ENCODE measurements at places on chromosomes 12 and 14.

DNA sequence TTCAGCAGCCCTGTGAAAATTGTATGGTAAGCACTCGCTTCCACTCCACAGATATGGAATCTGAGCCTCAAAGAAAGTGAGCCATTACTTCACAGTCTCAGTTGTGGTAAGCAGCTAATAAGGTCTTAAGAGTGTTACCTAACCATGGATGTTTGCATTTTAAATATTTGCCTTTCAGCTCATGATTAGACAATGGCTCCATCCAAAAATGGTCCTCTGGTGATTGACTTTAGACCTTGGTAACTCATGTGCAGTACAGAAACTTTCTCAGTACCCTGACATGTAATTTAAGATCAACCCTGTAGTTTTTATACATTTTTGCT lies 1.8 kb downstream of the A2M start:
- DNase-seq, result no peak

DNA sequence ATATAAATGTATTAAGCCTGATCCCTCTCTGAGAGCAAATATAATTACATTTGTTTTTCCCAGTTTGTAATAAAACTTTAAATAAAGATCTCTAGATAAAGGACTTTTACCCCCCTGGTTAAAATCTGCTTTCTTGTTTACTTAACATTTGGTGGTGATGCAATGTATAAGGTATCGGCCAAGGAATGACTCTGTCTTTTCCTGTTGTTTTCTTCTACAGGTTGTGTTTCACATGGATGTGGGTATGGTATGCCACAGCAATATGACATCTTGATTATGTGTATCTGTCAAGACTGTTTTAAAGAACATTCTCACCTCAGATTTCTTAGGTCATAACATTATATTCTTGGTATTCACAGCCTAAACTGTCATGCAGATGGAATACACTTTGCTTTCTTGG lies 210.6 kb upstream of the NOVA1 start:
- no peak for DNase-seq

DNA sequence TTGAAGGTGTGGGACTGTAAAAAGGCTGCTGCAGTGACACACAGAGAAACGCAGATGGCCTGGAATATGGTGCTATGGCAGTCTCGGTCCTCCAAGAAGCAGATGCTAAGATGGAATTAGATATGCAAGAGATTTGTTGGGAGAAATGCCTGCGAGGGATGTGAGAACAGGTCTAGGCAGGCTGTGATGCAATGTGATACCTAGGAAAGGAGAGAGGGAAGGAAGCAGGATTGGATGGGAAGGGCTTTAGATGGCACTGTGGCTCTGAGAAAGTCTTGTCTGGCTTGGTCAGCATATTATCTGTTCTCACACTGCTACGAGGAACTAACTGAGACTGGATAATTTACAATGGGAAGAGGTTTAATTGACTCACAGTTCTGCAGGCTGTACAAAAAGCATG lies 374.4 kb downstream of the BCAT1 start:
- DNase-seq, result no peak

DNA sequence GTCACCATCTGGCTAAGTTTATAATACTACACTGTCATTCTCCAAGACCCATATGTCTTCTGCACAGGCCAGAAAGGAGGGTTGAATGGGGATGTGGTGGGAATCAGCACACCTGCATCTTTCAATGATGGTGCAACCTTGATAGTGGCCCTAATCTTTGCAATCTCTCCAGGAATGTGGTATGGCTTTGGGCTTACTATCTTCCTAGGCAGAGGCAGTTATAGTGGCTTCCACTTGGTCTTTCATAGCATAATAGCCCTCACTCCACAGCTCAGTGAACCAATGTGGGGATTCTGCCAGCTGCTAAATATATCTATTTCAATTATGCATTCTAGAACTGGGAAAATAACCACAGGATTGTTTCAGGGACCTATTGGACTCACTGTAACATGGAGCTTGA lies 61.8 kb upstream of the ATP2B1 start:
- DNase-seq, result no peak

DNA sequence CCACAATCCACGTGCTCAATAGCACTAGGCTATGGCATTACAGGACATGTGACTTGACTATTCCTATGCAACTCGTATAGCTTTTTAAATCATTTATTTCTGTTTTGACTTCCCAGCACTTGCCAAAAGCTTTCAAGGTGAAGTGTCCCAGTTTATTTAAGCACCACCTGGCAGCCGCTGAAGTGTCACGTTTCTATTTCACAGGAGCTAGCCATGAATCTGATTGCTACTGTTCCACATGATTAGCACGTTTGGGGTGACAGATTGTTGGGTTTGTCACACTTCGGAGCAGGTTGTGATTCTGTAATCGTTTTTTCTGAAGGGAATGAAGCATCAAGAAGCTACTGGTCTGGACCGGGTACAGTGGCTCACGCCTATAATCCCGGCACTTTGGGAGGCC lies 39.9 kb upstream of the BICDL1 start:
- no peak for DNase-seq

- DNase-seq, result no peak
These were observed 198.0 kb downstream of the FOXN3 start for GRCh38 chr14:89219051-89219450.

- DNase-seq, result no peak
These were observed 437.3 kb downstream of the MED13L start for GRCh38 chr12:115840159-115840558.

- no peak for DNase-seq
These were observed 30.7 kb downstream of the P2RX4 start for GRCh38 chr12:121240484-121241101.

- no peak for DNase-seq
These were observed 87.6 kb upstream of the MED13L start for GRCh38 chr12:116365114-116365513.

GRCh38 chr12:58363971-58364370 lies 422.6 kb downstream of the ATP23 start:
- no peak for DNase-seq

DNA sequence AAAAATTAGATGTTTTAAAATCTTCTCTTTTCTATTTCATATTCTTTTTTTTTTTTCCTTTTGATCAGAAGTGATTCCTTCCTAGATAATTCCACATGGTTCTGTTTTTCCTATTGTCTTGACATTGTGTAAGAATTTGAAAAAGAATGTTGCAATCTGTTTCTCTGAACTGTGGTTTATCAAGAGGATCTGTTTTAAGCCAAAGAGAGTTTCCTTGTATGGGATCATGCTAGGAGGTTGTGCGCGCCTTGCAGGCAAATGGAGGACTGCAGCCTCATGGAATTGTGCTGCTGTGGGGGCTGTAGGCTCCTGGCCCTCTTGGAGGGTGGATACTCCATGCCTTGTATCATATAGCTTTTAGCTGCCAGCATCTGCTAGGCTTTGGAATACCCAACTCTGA lies 43.3 kb upstream of the MBIP start:
- no peak for DNase-seq

DNA sequence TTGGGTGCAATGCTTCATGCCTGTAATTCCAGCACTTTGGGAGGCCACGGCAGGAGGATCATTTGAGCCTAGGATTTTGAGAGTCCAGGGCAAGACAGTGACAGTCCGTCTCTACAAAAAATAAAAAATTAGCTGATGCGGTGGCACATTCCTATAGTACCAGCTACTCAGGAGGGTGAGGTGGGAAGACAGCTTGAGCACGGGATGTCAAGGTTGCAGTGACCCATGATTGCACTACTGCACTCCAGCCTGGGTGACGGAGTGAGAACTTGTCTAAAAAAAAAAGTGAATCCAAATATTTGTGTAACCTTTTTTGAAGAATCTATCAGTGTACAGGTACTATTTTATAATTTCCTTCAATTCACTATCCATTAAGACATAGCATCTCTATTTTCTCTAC lies 112.5 kb downstream of the DENND5B start:
- no peak for DNase-seq

GRCh38 chr14:95268350-95268749 lies 51.4 kb downstream of the CLMN start:
- no peak for DNase-seq

GRCh38 chr12:12964255-12964654 lies 12.3 kb upstream of the GPRC5D start:
- DNase-seq, result no peak

GRCh38 chr12:115072712-115073111 lies 388.7 kb upstream of the TBX3 start:
- no peak for DNase-seq

- DNase-seq, result no peak
These were observed 601 bp downstream of the MDGA2 start for GRCh38 chr14:47674543-47675465.

DNA sequence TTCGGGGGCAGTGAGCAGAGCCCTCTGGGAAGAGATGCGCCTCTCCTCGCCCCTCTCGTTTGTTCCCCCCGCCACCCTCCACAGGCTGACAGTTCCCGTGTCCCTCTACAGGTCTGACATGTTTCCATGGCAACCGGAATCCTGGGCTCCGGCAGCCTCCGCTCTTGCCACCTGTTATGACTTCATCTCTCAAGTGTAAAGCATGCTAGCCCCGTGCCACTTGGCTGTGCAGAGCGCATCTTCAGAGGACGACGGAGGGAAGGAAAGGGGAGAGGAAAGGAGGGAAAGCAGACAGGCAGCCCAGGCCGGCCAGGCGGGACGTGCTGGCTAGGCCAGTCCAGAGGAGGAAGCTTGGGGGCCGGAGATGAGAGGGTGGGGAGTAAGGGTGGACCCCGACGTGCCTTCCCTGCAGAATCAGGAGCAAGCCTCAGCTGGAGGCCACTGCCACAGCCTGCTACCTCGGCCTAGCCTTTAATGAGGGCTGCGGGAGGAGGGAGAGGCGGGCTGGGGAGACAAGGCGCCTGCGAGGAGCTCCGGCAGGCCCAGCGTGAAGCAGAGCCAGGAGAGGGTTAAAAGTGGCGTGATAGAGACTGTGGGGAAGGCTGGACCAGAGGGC lies 214.3 kb downstream of the DPF3 start:
- DNase-seq, result no peak

Data from NCI-H2227 treated with DMSO at 0.1 percent for 48 hours (cell line).